GM13976 (cell line): ENCODE measurements at places on chromosomes 7 and 10.

DNA sequence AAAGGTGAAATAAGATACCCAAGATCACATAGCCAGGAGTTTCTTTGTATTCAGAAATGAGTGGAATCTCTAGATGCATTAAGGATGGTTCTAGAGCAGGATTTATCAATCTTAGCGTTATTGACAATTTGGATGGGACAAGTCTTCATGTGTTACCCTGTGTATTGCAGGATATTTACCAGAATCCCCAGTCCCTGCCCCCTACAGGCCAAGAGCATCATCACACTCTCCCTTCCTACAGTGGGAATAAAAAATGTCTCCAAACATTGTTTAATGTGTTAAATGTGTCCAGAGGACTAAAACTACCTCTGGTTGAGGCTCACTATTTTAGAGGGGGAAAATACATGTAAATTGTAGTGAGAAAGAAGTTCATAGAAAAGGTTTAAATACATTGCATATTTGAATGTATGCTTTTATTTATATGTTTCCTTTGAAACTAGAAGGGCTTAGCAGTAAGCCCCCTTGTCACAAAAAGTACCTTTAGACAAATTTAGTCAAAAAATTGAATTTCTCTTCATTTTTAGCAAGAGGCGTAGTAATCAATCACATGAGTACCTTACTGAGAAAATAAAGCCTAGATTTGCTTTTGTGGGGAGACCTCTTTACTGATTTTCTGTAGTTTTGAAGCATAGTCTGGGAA lies 141.2 kb downstream of the MLLT10 start:
- DNase-seq = peak; percentile 18

DNA sequence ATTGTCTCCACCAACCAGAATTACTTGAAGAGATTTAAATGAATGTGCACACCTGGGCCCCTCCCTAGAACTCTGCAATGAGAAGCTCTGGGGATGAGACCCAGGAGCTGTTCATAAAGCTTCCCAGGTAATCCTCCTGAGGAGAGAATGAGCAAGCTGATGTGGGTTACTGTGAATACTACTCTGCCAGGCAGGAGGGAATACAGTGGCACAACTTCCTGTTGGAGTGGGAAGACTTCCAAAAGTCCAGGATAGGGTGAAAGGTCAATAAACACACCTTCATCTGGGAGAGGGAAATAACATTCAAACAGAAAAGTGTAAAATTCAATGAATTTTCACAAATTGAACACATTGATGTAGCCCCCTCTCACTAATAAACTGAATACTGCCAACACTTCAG lies 351.4 kb downstream of the ABCA13 start:
- DNase-seq = no peak

DNA sequence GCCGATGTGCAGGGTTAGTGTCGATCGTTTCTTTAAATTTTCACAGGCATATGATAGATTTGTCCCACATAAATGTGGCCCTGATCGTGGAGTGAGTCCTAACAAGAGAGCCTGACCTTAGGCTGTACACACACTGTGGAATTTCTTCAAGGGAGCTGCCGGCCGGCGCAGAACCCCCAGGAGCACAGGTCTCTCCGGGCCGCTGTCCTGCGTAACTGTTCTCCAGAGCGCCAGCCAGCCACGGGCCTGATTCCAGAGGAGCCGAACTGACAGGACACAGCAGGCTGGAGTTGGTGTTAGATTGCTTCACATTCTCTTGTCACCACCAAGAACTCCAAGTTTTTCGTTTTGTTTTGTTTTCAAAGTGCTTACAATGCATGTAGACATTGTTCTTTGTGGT lies 37.3 kb downstream of the SHH start:
- DNase-seq = no peak

DNA sequence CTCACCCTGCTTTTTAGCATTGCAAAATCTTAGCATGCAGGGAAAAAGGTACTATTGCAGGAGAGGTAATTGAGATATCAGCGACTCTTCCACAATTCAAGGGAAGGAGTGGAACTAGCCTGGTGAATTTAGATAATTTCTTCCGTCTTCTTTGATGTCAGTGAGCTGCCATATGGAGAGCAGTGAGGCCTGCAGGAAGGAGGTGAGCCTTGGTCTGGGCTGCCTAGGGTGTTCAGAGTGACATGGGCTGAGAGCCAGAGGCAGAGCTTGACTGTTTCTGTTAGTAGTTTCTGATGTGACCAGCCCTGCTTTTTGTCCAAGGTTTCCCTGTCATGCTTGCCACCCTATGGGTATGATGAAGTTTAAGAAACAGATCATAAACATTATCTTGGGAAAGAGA lies 28.6 kb downstream of the KAT6B start:
- no peak for DNase-seq

DNA sequence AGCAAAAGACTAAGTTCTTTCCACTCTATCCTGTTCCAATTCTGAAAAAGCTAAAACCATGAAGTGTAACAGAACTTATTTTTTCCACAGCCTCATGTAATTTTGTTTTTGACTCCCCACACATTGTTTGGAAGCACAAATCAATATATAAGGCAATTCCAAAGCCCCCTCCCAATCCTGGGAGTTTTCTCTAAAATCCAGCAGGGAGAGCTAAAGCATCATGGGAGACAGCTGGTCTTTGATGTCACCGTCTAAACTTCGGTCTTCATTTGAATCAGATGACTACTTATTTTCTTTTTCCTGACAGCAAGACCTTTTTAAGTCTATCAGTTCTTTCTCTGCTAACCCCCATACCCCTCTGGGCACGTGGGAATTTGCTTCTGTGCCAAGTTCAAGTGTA lies 33.3 kb upstream of the PON1 start:
- no peak for DNase-seq

DNA sequence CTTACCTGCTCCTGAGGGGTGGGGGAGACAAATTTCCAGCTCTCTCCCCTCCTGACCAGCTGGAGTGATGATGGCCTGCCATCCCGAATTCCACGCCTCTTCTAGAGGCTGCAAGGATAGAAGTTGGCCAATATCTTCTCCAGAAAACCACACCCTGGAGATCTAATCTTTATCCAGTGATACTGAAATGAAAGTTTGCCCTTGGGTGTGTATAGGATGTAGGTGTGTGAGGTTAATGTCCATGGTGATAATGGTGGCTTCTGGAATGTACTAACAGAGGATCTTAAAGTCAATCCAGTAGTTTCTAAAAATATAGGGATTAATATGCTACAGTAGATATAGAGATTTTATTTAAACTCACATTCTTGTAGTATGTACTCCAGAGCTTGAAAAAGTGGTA lies 22.2 kb downstream of the AKR1B15 start:
- no peak for DNase-seq

DNA sequence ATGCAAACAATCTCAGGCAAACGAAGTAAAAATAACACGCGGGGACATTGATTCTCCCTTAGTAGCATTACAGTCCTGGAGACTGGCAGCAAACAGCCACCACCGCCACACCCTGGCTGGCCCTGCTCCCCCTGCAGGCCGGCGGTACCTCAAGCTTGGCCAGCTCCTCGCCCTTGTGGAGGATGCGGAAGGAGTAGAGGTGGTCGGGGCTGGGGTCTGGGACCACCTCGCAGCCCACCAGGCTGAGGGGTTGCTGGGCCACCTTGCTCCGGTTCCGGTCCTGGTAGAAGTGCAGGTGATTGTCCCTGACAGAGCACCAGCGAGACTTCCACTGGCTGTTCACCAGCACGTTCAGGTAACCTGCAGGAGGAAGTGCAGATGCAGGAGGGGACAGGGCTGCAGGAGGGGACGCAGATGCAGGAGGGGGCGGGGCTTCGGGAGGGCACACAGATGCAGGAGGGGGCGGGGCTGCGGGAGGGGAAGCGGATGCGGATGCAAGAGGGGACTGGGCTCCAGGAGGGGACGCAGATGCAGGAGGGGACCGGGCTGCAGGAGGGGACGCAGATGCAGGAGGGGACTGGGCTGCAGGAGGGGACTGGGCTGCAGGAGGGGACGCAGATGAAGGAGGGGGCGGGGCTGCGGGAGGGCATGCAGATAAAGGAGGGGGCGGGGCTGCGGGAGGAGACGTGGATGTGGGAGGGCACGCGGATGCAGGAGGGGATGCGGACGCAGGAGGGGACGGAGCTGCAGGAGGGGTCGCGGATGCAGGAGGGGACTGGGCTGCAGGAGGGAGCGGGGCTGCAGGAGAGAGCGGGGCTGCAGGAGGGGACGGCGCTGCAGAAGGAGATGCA lies 65.7 kb downstream of the VWA2 start:
- peak; percentile 73 for DNase-seq

DNA sequence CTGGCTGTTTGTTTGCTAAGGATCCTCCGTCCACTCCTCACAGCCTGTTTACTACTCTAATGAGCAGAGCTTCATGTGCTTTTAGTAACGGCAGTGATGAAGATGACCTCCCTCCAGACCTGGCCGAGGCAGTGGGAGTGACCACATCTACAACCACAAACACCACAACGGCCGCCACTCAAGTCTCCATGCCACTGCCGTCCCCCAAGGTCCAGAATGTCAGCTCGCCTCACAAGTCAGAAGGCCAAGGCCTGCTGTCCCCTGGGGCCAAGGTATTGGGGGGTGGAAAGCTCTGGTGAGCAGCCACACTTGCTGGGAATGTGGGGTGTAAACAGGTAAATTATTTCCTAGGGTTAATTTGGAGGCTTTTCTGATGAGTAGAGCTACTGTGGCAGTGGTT lies 926.4 kb downstream of the IPMK start:
- DNase-seq = no peak

- DNase-seq = no peak
These were observed 10.6 kb downstream of the FAS start for GRCh38 chr10:89001024-89001728.

GRCh38 chr7:55060085-55060484 lies 41.3 kb downstream of the EGFR start:
- no peak for DNase-seq

DNA sequence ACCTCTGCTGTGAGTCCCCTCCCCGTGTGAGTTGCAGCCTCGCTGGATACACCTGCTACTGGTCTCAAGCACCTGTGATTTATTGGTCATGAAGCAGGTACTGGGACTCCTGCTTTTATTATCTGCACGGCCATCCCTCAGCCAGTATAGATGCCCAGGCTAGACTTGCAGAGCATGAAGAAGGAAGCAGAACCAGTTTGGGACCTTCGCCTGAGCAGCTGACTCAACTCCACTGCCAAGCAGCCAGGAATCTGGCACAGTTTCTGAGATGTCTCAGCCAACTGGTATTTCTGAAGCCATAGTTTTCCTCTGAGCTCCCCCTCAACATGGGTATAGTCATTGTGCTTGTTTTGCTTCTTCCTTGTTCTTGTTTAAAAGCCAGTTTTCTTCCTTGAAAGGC lies 28.0 kb upstream of the SLC39A12 start:
- DNase-seq = no peak

DNA sequence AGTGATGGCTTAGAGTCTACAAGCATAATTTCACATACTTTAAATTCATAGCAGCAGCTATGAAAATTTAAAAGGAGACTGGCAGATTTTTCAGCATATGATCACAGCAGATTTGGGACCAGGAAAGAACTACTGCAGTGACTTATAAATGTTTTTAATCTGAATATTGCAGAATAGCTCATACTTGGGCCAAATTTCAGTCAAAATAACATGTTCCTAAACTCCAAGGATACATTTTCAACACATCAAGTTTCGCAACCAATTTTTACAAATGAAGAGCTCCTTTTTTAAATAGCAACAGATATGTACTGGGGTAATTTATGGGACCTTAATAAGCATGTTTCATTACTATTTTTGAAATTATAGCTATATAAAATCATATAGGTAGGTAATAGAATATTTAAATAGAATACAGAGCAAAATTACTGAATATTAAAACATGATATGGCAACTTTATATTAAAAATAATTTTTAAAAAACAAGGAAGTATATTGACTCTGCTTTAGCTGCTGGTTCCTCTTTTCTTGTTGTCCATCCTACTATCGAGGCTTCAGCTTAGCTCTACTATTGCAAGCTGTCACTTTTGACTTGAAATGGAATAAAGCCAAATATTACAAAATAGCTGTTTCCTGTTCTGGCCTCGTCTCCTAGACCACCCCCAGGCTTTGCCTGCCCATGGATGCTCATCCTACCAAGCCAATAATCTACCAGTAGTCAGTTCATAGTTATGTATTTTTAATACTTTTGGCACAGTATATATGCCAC lies 123.1 kb downstream of the NRBF2 start:
- no peak for DNase-seq

DNA sequence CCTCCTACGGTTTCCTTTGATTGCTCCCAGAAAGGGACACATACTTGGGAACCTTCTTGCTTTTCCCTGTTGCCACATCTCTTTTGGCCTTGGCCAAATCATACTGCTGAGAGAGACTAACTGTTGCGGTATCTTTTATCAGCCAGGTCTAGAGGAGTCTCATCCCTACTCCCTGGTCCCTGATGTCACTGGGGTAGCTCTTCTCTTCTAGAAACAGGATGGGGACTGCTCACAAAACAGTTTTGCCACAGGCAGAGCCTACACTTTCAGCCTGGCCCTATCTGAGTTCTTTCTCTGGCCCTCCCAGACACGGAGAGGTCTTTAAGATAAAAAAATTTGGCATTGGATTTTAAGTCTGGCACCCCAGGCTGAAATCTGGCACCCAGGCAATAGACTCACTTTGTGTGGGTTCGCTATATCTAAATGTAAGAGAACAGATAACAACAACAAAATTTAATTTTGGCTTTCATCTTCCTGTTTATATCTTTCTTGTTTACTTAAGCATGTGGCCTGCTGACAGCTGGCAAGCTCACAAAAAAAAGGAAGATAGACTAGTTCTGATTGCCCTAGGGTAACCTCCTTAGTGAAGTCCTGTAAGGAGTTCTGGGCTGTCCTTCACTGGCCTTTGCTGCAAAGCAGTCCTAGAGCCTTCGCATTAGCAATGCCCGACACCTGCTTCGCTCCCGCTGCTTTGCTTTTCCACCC lies 228.3 kb upstream of the NPVF start:
- DNase-seq = no peak

- DNase-seq = no peak
These were observed 1.0 kb downstream of the CRPPA start for GRCh38 chr7:16420329-16420648.
